ENCODE measurements at places on chromosomes 3 and 15.
A peak's percentile ranks its signal among the peaks of the same experiment; 100 is the strongest.

DNA sequence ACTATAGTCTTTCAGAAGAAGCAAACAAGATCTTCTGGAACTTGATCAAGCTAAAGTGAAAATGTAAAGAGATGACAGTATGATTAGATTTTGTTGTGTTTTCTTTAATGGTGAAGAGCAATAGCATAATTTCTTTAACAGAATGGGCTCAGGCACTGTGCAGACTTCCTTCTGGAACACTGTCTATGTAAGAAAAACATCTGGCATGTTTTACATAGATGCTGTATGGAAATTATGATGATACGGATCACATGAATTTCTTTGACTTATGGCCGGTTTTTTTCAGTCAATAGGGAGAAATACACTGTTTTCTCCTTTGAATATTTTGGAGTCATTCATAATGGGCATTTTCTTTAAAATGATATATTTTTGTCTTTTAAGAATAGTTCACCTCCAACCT, 42.6 kb downstream of the PHLDB2 start:
- DNase-seq, result no peak

GRCh38 chr3:127185962-127186674, 6.8 kb upstream of the PRR23E start:
- DNase-seq, result no peak

GRCh38 chr15:79373113-79373512, 59.0 kb upstream of the MINAR1 start:
- DNase-seq, result peak; percentile 7

DNA sequence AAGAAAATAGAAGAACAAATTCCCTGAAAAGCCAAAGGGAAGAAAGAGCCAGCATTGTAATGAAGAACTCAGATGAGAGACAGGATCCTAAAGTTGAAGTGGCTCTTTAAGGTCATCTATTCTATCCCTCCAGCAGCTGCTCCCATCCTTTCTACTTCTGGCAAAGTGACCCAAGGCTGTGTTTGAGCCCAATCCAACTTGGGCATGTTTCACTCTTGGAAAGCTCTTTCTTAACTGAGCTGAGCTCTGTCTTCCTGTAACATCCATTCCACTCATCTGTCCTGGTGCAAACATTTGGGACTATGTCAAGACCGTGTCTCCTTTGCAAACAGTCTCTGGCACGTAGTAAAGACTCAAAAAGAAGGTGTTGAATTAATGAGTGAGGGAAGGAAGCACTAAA, 298.1 kb upstream of the IGF1R start:
- DNase-seq, result no peak

GRCh38 chr3:128620268-128620691, 30.3 kb downstream of the RPN1 start:
- no peak for DNase-seq
